ENCODE measurements at places on chromosomes 6 and 20.
A peak's percentile ranks its signal among the peaks of the same experiment; 100 is the strongest.

DNA sequence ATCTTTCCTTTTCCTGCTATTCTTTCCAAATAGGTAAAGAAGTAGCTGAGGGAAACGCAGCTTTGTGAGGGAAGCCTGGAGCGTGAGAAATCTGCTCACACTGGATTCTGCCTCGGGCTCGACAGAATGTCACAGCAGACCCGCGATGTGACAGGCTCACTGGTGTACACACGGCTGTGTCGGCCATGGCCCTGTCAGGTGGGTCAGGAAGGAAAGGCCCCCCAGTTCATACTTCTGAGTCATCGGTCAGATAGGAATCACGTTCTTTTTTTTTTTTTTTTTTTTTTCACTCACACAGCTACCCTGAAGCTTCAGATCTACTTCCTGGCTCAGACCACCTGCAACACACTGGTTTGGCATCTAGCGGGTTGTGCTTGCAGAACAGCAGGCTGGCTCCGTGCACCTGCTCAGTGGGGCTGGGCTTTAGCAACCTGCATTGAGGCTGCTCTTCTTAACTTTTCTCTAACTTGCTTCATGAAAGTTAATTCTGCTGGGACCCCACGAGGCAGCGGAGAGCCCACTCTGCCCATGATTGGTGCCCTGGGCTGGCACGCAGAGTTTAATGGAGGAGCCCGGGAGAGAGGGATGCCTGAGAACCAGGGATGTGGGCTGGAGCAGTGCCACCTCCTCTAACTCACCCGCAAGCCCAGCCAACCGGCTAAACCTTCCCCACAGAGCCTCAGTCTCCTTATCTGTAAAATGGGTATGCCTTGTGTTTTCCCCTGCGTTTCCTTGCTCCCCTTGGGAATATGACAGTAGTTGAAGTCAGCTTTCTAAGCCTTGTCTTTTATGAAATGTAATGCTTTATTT, 61.5 kb upstream of the FNDC1 start:
- DNase-seq = no peak

- DNase-seq = no peak
These were observed 23.6 kb downstream of the MBOAT1 start for GRCh38 chr6:20188630-20189075.

- DNase-seq = no peak
These were observed 209.4 kb downstream of the FOXA2 start for GRCh38 chr20:22374678-22375590.

DNA sequence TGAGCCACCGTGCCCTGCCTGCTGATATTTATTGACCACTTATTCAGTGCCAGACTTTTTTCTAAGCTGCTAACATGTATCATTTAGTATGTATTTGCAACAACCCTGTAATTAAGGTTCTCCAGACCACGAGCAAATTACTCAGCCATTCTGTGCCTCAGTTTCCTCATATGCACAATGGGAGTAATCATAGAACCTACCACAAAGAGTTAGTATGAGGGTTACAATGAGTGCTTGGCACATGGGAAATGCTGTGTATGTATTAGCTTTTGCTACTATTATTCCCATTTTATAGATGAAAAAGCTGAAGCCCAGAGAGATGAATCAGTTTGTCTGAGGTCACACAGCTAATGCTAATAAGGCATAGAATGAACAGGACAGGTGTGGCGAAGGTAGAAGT, 20.0 kb upstream of the SLC9A8 start:
- DNase-seq = no peak

- DNase-seq = no peak
These were observed 158.8 kb downstream of the CDK19 start for GRCh38 chr6:110656492-110656891.

DNA sequence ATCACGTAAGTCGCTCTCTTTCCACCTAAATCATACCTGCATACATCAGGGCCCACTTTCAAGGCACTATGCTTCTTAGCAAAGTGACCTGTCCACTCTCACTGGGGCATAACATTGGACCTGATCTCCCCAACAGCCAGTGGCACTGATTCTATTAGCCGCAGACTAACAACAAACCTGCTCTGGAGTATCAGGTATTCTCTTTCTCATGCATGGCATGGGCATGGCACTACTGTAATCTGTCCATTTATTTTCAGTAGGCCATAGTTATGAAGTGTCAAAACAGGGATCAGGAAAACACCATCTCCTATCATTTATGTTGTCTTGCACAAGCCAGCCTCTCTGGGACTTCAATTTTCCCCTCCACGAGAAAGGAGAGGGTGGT, 8.5 kb downstream of the CALHM4 start:
- no peak for DNase-seq

GRCh38 chr6:11318835-11319813, 86.7 kb upstream of the NEDD9 start:
- no peak for DNase-seq

DNA sequence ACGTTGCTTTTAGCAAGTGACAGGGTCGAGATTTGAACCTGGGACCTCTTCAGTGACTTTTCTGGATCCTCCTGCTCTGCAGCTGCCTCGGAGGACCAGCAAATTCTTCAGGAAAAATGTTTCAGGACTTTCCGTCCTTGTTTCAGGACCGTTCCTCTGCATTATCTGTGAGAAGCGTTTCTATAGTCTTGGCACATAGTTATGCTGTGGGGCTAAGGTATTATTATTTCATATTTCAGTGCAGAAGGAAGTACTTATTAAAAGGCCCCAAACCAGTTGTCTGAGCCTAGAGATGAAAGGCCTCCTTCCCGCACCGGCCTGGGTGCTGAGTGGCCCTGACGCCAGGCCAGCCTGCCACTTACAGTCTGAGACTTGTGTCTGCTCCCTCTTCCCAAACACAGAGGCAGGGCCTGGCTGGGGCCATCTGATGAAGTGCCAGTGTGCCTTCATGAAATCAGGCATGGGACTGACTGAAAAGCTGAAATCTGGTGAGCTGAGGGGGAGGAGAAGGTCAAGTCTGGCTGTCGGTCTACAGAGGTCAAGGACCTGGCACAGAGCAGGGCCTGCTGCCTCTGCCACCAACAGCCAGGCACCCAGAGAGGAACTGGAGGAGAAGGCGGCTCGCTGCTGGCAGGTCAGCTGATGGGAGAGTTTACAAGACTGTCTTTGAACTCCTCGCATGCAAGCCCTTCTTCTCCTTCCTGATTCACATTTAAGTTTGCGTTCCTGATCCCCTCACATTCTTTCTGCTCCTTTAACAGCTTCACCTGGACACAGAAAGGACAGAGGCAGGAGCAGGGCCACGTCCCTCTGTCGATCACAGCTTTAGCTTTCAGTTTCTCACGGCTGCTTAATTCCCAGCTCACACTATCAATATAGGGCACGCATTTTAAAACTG, 8.9 kb upstream of the QKI start:
- no peak for DNase-seq

DNA sequence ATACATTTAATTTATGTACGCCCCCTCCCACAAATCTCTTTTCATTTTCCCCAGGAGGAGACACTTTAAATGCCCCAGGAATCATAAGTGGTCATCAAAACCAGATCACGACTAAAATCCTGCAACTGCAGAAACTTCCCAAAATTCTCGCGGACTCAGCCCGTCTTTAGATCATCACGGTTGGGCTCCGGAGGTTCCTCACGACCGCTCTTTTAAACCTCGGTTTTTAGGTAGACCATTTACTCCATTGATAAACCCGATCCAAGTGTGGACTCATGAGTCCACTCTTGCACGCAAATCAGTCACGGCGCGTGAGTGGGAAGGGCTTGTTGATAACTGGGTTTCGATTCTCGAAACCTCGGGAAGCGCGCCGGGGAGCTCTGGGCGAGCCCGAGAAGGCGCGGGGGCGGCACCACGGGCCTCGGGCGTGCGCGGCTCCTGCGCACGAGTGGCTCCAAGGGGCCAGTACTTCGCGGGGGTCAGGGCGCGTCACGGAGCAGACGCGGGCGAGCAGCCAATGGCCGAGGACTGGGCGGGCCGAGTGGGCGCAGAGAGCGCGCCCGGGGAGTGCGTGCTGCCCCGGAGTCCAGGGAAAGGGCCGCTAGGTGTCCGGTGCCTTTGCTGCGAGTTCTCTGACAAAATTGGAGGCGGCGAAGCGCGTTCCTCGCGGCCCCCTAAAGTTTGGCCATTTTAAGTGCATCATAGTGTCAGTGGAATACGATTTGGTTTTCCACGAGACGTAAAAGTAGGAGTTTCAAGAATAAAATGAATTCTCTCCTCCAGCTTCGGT, 635 bp upstream of the TENT5A start:
- DNase-seq = peak; percentile 83

GRCh38 chr6:123640567-123641187, 3.9 kb upstream of the TRDN start:
- no peak for DNase-seq

GRCh38 chr20:34709831-34710567, 5.9 kb downstream of the TP53INP2 start:
- DNase-seq = no peak

- DNase-seq = no peak
These were observed 36.4 kb upstream of the RREB1 start for GRCh38 chr6:7071405-7071804.

DNA sequence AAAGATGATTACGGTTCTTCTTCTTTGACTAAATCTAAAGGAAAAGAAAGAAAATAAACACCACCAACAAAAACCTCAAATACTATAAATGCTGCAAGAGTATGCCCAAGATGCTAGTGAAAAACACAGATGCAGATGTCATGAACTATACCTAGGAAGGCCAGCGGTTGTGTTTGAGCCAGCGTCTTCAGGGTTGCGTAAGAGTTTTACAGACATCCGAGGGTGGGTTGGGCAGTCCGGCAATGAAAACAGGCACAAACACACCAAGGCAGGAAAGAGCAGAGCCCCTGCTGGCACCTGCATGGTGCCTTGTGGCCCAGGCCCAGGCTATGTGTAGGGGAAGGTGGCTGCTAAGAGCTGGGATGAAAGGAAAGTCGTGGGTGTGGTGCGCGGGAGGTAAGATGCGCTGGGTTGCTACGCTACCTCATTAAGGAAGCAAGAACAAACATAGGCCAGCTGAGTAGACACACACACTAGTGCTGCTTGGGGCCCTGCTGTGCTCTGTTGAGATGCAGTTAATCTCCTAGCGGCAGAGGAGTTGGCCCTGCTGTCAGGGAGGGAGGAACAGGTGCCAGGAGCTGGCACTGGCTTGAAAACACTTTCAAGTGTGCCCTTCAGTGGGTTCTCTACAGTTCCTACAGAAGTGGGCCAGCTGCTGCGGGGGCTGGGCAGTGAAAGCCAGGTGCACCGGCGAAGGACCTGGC, 170.2 kb upstream of the PLN start:
- DNase-seq = no peak

DNA sequence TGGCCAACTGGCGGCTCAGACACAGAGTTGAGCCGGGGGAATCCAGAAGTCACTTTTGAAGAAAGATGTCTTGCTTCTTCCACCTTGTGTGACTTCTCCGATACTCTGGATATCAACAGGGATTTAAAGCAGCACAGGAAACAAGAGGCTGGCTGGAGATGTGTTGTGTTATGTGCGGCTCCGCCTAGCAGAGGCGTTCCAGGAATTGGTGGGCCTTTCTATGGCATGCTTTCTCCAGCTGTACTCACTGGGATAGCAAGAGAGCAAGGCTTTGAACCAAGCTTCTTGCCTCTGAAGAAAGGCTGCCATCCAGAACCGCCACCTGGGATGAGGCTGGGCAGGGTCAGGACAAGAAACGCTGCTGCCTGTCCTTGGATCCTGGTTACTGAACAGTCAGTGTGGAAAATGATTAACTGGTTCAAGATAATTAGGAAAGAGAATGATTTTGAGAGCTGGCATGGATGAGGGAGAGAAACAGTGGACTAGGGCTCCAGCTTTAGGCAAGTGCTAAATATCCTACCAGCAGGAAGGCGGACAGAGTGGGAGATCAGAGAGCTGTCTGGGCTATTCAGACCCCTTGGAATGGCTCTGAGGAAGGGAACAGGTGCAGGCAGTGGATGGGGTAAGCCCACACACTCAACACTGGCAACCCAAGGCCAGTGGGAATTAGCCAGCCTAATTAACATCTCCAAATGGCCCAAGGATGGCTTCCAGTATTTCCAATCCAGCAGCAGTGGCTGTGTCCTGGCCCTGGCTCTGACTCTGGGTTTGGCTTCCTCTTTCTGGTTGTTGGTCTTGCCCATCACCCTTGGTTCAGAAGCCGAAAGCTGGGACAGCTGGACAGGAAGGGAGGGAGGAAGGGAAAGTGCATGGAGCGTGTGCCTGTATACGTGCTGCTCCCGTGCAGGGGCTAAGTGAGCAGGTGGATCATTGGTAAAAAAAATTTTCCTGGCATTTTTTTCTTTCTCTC, 31.9 kb downstream of the INSM1 start:
- no peak for DNase-seq

DNA sequence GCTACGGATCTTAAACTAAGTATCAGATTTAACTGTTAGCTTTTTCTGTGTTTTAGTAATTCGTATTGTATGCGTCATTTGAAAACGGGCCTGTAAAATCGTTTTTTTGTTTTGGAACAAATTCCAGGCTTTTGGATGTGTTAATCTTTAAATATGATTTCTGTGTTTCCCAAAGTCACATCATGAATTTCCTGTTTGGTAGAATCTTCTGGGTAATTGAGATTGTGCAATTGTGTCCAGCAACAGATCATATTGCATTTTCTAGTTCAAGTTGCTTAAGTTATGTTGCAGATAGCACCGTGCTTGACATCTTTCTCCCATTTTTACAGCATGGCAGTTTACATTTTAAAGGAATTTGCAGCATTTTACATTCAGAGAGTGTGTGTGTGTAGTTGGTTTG, 1.9 kb downstream of the MAPK14 start:
- peak; percentile 48 for DNase-seq

Measured in AG04450 (cell line).